NCI-H446 (cell line): ENCODE measurements at places on chromosomes 11 and 22.

GRCh38 chr11:46490666-46491065, 99.1 kb upstream of the CHRM4 start:
- no peak for DNase-seq

DNA sequence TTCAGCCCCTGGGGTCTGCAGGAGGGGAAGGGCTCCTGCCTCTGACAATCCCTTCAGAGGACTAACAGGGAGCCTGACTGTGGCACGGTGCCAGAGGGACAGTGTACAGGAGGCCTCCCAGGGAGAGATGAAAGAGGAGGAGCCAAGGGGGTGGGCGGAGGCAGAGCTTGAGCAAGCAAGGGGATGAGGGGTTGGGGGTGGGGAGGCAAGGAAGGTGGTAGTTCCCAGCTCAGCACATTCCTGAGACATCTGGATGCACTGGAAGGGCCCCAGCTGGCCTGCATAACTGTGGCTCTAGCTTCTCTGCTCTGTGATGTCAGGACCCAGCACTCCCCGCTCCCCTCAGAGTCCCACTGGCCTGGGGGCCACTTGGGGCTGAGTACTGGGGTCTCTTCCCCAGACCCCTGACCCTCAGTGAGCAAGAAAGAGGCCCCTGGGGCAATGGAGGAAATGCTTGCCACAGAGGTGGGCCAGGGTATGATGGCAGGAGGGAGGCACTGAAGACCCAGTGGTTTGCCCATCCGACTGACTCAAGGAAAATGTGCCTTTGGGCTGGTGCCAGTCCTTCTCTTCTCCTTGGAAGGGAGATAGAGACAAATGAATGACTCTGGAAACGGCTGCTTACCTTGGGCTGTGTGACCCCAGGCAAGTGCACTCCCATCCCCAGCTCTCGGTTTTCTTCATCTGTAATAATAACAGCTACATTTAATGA, 13.3 kb downstream of the CREB3L1 start:
- peak; percentile 42 for DNase-seq

- DNase-seq, result peak; percentile 19
Observed at GRCh38 chr11:46119352-46120216, 1.7 kb downstream of the PHF21A start.

DNA sequence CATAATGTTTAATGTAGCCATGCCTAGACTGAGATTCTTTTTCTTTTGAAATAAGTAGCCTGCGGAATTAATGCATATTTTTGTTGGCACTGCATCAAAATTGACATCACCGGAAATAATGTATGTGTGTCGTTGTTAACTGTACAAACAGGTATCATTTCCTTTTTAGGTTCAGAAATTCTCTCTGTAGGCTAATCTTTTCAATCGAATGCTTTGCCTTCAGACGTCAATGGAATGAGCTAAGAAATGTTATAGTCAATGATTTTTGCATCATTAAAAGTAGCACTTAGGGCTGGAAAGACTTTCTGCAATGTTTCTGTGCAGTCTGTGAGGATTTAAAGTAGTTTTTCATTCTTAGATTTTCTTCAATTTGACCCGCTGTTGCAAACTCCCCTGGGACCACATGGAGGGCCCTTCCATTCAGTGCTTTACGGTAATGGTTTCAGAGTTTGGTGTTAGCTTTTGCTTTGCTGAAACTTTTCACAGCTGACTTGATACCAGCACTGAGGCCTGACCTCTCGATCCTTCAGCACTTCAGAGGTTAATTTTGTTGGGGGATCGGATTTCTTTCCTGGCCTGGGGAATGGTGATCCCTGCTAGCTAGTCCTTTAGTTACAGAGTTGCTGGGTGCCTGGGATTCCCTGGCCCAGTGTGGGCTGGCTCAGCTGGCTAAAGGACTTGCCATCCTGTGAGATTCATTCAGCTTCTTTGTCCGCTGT, 137.8 kb downstream of the DBX1 start:
- DNase-seq, result no peak

- no peak for DNase-seq
Observed at GRCh38 chr11:71322192-71322735, 69.9 kb upstream of the SHANK2 start.

DNA sequence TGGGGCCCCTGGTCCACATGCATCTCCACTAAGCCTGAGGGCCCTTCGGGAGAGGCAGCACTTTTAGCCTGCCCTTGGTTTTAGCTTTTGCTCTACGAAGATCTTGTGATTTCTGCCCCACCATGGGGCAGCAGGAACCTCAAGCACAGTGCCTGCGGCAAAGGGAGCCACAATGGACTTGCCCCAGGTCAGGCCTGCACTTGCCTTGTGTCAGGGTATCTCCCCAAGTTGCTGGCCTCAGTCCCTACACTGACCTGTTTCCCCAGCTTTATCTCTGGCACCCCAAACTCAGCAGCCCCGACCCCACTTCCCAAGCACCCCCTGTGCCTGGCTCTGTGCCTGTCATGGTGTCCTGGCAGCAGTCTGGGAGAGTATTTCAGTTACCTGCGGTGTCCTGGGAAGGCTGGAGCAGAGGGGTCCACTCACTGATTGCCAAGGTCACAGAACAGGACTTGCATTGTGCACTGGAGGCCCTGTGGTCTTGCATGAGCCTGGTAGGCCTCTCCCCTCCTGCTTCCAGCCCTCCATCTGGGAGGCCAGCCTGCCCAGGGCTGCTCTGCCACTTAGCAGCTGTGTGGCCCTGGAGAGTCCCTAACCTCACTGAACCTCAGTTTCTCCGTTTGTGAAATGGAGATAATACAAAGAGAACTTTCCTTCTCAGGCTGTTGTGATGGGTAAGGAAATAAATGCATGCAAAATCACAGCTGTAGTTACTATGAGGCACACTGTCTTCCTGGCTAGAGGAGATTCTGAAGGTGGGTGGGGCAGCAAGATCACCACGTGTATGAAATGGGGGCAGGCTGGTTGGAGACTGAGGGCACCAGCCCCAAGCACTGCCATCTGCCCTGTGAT, 3.6 kb upstream of the AIFM3 start:
- no peak for DNase-seq

- DNase-seq, result no peak
Observed at GRCh38 chr11:112182867-112183266, 7.6 kb downstream of the BCO2 start.

DNA sequence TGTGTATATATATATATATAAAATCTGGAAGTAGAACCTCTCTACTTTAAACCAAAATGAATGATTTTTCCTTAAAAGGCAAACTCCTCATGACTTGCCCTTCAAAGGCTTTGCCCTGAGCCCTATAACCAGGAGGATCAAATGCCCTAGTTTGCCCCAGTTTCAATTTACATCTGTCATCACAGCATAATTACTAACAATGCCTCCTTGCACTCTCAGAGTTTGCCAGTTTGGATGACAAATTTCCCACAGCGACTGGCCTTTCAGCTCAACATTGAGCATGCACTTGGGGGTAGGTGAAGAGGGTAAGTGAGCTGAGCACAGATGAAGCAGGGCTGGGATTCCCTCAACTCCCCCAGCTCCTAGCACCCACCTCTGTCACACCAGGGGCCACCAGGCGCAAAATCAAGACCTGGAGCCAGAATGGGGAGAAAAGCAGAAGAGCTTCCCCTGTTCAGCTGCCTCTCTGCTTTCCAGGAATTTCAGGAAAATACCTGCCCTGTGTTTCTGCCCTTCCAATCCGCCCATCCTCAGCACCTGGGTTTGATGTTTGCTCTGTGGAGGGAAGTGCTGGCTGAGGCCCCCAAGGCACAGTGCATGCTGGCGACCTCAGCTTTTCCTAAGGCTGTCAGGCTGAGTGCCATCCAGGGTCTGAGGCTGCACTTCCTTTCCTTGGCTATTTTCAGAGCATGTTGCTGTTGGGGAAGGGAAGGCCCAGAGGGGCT, 67.5 kb downstream of the ADAMTS15 start:
- no peak for DNase-seq

GRCh38 chr11:112631333-112631732, 329.9 kb upstream of the NCAM1 start:
- DNase-seq, result no peak

- DNase-seq, result no peak
Observed at GRCh38 chr11:34988294-34989255, 72.2 kb downstream of the PDHX start.

GRCh38 chr22:47629273-47629711, 866.8 kb downstream of the TBC1D22A start:
- DNase-seq, result peak; percentile 42

DNA sequence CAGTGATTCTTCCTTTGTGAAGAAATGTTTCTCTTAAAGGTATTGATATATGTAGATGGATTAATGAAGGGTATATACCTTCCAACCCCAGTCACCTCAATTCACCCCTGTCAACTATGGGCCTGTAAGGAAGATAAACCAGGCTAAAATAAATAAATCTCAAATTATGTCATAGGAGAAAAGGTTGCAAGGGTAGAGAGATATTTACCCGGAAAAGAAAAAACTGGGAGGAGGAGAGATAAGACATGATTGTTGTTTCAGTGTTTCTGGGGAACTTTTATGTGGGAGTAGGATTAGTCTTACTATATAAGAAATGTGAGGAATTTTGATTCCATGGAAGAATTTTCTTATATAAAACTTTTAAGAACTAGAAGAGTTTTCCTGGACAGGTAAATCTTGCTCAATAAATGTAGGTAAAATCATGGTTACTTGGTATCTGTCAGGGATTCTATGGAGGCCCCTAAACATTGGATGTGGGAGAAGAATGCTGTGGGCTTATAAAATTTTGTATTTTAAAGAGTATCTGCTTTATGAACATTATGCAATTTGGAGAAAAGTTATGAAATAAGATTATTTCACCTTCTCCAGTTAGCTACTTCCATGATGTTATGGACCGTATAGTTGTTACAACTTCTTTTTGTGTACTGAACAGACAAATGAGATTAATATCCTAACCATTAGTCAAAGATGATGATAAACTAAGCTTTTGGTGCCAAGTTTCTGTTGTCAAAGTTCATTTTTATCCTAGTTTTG, 6.4 kb downstream of the YAP1 start:
- DNase-seq, result no peak

DNA sequence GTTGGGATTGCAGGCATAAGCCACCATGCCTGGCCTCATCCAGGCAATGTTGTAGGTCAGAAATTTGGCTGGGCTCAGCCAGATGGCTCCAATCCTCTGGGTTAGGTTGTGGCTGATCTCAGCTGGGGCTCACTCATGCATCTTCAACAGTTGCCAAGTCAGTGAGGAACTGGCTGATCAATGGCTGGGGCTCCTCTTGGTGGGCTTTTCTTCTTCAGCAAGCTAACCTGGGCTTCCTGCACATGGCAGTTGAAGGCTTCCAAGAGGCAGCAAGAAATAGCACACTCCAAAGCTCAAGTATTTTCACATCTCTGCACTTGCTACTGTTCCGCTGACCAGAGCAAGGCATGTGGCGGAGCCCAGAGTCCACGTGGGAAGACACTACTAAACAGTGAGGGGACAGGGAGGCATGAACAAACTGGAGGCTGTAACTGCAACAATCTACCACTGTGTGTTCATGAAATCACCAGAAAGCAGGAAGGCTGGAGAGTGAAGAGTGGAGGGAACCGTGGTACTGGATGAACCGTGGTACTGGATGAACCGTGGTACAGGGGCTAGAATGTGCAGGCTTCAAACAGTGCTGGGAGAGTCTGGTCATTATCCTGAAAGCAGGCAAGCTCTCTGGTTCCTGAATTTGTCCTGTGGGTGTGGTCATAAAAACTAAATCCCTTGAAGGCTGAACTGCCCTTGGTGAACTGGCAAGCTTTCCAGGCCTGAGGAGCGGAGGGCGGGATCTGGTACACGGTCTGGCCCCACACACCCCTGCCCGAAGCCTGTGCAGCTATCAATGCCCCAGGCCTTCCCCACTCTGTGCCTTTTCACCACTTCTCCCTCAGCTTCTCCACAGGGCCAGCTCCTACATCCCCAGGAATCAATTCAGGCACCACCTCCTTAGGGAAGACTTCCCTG, 20.2 kb downstream of the CHST1 start:
- DNase-seq, result no peak

GRCh38 chr11:26134053-26134452, 197.9 kb upstream of the ANO3 start:
- no peak for DNase-seq

GRCh38 chr11:135008001-135008405, 596.0 kb upstream of the B3GAT1 start:
- no peak for DNase-seq

GRCh38 chr11:28137832-28138231, 29.6 kb downstream of the METTL15 start:
- DNase-seq, result no peak

GRCh38 chr11:19525714-19526113, 186.9 kb upstream of the NAV2 start:
- no peak for DNase-seq
